ENCODE measurements at places on chromosomes 5 and 9.

DNA sequence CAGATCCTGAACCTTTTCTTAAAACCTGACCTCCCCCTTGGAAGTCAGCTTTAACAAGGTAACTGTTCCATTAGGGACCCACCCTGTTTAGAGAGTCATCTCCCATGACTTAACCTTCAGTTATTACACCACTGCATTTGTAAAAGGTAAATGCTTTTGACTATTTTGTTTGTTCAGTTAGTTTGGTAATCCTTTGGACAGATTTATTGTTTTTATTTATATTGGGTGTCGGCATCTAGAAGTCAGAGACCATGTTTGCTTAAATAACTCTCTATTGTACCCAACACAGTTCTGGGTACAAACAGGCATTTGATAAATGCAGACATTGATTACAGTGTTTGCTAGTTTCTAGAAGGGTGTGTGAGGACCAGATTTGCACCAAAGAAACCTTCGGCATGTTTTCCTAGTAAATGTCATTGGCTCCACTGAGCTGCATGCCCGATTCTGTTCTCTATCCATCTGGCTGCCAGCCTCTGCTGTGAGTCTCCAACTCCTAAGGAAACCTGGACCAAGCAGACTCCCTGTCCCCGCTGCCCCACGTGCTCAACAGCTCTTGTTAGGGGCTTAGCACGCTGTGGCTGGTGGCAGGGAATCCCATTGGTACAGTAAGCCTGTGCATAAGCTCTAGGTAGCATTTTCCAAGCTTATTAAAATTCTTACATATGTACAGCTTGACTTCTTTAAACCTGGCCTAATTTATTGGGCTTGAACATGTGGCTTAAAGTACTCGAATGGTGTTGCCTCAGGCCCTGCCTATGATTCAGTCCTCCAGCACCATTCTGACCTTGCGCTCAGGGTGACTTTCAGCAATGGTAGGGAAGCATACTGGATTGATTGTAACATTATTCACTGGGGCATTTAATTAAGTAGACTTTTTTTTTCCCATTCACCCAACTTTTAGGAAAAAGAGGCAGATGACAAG, 6.6 kb downstream of the PCBD2 start:
- DNase-seq, result no peak

- no peak for DNase-seq
Observed at GRCh38 chr9:16205455-16205854, 652.6 kb downstream of the CCDC171 start.

DNA sequence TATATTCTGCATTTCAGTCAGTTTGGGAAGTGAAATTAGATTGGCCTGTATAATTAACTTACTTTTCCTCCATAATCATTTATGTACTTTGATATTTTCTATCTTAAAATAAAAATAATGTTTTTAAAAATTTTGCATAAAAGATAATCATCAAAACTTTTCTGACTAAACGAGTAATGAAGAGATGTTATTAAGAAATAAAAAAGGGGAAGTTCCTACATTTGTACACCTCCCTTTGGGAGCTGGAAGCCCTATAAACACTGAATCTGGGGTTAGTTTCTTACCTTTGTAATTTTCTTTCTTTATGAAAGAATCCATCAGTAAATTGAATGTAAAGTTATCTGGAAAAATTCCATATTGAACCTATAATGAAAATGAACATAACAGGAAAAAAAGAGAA, 86.2 kb downstream of the MRPS27 start:
- DNase-seq, result no peak

DNA sequence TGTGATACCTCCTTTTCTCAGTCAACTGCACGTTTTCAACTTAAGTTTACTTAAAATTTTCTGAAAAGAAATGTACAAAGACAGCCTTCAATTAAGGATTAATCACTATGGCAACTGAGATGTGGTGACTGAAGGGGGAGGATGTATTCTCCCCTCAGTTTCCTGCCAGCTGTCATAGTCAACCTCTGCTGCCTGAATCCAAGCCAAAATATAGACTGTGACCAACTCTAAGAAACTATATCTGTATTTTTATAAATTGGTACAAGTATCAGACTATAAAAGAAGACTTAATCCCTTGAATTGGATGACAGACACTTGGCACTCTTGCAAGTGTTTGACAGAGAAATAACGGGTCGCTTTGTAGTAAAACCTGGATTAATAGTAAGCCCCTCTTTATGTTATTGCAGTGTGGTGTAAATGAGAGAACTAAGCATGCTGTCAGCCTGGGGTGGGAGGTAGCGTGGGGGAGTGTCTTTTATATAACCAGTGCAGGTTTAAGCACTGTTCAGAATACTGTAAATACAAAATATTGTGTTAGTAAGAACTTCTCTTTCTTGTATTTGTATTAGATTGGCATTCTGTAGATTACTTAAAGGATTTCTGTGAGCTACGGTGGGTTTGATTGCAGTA, 106.4 kb downstream of the ERCC6L2 start:
- no peak for DNase-seq

DNA sequence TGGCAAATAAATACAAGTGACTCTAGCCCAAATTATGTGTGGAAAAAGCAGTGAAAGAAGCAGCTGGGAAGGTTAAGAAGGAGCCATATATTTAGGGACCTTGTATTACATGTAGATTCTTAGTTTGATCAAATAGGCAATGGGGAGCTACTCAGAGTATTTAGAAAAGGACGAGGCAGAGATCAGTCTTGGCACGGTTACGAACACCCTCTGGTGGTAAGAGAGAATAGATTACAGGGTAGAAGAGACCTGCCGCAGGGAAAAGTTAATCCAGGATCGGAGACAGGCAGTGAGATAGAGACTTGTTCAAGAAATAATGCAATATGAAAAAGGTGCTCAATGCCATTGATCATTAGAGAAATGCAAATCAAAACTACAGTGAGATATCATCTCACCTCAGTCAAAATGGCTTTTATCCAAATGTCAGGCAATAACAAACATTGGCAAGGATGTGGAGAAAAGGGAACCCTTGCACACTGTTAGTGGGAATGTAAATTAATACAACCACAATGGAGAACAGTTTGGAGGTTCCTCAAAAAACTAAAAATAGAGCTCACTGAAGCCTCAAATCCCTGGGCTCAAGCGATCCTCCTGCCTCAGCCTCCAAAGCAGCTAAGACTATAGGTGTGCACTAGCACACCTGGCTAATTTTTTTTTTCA, 12.0 kb downstream of the INIP start:
- no peak for DNase-seq

- no peak for DNase-seq
Observed at GRCh38 chr5:72599519-72600370, 92.5 kb upstream of the ZNF366 start.

DNA sequence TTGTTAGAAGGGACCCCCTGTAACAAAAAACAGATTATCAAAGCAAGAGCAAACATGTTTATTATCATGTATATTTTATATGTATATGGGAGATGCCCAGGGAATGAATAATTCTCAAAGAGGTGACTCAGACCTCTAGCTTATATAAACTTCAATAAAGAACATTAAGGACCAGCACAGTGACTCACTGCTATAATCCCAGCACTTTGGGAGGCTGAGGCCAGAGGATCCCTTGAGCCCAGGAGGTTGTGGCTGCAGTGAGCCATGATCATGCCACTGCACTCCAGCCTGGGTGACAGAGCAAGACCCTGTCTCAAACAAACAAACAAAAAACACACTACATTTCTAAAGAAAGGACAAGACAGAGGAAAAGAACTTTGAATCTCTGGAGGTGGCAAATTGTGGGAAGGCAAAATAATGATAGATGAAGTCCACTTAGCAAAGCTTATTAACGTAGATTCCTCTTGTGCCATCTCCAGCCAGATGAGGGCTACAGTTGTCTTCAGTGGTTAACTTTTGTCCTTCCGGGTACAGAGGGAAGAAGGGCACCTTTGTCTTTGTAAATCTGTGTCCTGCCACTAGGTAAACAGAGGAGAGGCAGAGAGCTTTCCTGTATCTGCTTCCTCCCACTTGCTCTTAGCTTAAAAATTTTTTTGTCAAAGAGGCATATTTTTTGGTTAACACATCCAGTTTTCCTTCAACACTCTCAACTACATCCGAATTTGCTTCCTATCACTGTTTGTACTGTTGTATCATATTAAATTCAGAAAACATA, 7.5 kb upstream of the RFK start:
- no peak for DNase-seq

DNA sequence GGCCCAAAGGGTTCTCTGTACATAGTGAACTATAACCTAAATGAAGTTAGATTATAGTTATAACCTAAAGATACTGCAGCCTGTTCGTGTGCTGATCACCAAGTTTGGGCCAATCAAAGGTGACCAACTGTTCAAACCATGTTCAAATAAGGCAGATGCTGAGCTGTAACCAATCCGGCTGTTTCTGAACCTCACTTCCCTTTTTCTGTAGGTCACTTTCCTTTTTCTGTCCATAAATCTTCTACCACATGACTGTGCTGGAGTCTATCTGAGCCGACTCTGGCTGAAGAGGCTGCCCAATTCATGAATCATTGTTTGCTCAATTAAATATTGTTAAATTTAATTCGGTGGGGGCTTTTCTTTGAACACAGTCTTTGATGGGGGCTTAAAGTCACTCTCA, 1920.2 kb downstream of the MAT2B start:
- no peak for DNase-seq

- DNase-seq, result no peak
Observed at GRCh38 chr5:124433170-124433569, 313.3 kb downstream of the ZNF608 start.

- no peak for DNase-seq
Observed at GRCh38 chr5:170262061-170263045, 29.6 kb downstream of the C5orf58 start.

DNA sequence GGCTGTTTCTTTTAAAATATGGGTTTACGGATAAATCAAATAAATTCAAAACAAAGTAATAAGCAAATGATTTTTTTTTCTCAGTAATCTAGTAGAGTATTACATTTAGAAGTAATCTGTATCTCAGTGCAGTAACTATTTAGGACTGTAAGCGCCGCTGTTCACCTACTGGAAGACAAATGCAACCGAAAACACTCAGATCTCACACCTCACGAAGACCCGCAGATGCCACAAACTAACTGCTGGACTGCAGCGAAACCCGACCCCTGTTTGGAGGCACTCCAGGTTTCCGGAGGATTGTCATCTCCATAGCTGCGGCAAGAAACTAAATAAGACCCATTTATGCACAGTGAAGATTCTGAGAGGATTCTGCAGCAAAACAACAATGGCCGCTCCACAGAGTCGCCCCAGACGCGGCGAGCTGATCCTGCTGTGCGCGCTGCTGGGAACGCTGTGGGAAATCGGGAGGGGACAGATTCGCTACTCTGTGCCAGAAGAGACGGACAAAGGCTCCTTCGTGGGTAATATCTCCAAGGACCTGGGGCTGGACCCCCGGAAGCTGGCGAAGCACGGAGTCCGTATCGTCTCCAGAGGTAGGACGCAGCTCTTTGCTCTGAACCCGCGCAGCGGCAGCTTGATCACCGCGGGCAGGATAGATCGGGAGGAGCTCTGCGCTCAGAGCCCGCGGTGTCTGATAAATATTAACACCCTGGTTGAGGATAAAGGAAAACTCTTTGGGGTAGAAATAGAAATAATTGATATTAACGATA, at the start of gene PCDHGA8:
TSS of gene PCDHGA8 (plus strand) at position 205 of the 770 bp plus-strand sequence. CDS start at position 386, 181 bp downstream.
- no peak for DNase-seq

DNA sequence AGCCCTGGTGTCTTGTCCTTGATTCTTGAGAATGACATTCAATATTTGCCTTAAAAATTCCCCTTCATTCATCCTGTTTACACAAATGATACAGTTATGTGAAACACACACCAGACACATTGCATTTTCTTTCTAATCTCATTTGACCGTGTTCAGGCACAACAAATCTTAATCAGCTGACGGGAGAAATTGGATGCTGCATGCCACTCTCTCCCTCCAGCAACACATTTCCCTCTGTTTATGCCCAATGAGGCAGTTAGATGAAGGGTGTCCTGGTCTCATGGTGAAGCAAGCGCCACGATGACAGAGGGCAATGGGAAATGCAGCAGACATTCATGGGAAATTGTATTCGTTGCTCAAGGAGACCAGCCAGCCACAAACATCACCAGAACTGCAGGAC, 3.2 kb upstream of the FGF1 start:
- no peak for DNase-seq

- DNase-seq, result no peak
Observed at GRCh38 chr5:80125962-80126480, 90.9 kb downstream of the THBS4 start.

GRCh38 chr9:115912086-115912485, 241.5 kb upstream of the PAPPA start:
- no peak for DNase-seq

DNA sequence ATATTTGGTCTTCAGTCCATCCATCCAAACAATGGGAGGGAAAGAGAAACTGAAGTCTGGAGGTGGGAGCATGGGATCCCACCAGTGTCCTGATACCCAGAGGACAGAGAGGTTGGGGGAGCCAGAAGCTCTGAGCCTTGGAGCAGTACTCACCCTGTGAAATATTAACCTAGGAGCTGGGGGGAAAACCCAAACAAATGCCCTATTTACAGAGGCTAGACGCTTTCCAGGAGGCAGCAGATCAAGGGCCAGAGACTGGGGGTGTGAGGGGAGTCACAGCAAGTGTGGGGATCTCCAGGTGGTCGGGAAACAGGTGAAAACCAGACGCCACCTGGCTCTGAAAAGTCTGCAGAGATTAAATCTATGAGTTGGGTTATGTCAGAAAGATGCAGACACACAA, 6.2 kb downstream of the ZER1 start:
- no peak for DNase-seq

DNA sequence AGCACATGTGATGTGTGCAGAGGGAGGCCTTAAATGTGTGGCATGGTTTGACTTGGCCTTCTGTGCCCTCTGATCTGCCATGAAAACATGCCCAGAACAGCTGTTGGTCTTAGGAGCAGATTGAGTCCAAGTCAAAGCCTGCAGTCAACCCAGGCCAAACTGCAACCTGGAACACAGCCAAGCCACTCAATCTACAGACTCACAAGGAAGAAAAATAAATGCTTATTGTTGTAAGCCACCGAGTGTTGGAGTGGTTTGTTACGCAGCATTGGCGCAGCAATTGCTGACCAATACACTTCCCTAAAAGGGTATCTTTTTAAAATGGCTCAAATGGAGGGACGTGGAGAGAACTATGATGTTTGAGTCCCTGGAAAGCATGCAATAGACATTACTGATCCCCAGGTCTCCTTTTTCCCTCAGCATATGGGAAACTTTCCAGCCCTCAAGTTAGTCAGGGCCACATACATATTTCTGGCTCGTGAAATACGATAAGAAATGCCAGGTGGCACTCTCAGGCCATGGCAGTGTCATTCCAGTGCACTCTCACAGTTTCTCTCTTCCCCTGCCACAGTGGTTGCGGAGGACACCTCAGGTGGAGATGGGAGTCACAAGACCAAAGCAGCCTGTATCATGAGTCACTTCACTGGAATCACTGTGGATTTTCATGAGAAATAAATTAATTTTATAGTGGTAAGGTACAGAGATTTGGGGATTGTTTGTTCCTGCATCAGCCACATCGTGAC, 168.0 kb upstream of the ZNF618 start:
- DNase-seq, result no peak

- DNase-seq, result no peak
Observed at GRCh38 chr5:161311146-161311708, 235.3 kb downstream of the GABRB2 start.

GRCh38 chr5:1707467-1707866, 92.2 kb downstream of the MRPL36 start:
- DNase-seq, result no peak

- no peak for DNase-seq
Observed at GRCh38 chr5:5069851-5070250, 70.3 kb upstream of the ADAMTS16 start.

- DNase-seq, result no peak
Observed at GRCh38 chr9:98295824-98296223, 40.4 kb upstream of the TBC1D2 start.

- no peak for DNase-seq
Observed at GRCh38 chr9:103734471-103734870, 359.6 kb upstream of the SMC2 start.
